ENCODE measurements at places on chromosomes 4 and X.

DNA sequence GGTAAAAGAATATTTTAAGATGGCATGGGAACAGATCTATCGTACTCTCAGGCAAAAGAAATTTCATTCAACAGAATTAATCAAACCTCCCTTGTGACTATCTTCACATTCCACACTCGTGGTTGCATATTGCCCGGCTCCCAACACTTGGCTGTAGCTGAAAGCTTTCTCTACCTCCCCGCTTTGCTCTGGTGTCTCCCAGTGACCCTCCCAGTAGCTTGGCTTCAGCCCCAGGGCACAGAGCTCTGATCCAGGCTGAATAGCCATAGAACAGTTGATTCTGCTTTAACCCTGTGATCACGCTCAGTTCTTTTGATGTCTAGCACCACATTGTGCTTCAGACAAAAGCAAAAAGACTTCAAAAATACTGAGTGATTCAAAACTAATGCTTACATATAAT lies 24.6 kb downstream of the SLC7A11 start:
- no peak for DNase-seq

DNA sequence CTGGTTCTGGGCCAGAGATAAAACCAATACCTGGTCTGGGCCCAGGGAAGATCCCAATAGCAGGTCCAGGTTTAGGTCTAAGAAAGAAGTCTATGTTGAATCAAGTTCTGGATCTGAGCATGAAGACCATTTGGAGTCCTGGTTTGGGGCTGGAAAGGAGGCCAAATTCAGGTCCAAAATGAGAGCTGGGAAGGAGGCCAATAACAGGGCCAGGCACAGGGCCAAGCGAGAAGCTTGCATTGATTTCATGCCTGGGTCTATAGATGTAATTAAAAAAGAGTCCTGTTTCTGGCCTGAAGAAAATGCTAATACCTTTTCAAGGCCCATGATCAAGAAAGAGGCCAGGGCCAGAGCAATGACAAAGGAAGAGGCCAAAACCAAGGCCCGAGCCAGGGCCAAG lies 3.4 kb downstream of the GPRASP1 start:
- DNase-seq, result no peak

DNA sequence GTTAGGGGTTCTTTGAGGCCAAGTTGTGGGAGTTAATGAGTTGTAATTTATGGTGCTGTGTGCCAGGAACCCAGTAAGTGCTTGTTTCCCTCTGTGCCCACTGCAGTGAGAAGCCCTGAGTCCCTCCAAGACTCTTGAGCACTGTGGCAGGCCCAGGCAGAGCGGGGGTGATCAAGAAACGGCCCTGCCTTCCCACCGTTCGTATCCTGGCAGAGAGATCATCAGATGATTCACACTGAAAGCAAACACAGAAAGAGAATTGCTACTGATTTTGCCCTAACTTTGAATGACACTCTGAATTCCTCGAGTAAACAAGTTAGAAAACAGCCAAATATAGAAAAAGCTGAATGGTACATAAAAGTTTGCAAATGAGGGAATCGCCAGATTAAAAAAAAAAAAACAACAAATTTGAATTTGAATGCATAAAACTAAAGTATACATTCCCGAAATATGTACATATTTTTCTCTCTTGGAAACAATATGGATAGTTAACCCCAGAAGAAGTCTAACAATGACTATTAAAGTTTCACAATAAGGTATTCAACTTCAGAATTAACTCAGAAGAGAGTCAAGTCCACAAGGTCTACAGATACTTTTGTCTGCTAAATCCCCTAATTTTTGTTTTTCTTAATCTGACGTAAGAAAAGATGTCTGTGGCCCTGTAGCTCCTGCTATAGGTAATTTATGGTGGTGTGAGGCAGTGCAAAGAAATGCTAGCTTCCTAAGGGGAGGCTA lies 71.8 kb downstream of the AFAP1 start:
- no peak for DNase-seq

GRCh38 chr4:132333724-132334047 lies 815.4 kb upstream of the PCDH10 start:
- DNase-seq, result no peak

DNA sequence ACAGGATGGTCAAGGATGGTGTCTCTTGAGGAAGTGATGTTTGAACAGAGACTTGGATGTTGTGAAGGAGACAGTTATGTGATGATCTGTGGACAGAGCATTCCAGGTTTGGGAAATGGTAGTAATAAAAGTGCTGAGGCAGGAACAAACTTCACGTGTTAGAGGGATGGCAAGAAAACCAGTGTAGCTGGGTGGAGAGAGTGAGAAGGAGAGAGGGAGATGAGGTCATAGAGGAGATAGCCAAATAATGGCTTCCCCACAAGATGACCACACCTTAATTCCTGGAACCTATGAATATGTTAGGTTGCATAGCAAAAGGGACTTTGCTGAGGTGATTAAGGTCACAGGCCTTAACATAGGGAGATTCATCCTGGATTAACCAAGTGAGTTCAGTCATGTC lies 75.6 kb upstream of the GPR50 start:
- DNase-seq, result no peak

DNA sequence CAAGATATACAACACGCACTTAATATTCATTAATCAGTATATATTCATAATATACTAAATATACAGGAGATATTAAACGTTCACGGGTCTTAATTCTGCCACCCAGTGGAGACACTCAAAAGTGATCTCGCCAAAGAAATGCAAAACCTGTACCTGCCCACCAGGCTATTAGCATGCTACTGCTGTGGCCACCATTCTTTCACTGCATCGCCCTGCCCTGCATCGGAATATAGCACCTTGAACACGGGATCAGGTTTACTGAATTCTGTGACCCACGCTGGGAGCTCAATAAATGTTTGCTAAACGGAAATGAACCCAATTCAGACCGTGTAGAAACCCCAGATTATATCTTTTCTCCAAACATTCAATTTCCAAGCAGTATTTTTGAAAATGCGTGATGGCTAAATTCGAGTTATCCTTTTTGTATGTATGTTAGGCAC lies 840 bp upstream of the CLCN3 start:
- no peak for DNase-seq

DNA sequence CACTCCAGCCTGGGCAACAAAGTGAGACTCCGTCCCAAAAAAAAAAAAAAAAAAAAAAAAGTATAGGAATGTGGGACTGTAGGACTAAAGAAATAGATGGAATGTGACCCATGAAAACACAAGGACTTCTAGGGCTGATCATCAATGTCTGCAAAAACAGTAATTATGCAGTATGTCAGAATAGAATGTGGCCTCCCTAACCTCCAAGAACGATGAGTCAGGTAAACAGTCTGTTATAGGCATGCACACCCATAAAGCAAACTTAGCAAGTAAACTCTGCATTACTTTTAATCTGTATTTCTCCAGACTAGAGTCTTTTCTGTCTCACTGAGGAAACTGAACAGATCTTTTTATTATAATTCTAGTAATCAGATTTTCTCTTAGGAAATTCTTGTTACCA lies 233.4 kb downstream of the HNRNPD start:
- DNase-seq, result no peak

- DNase-seq, result no peak
These were observed 37.2 kb upstream of the CPEB2 start for GRCh38 chr4:14965071-14965470.

GRCh38 chr4:3201718-3202702 lies 46.9 kb upstream of the MSANTD1 start:
- no peak for DNase-seq

DNA sequence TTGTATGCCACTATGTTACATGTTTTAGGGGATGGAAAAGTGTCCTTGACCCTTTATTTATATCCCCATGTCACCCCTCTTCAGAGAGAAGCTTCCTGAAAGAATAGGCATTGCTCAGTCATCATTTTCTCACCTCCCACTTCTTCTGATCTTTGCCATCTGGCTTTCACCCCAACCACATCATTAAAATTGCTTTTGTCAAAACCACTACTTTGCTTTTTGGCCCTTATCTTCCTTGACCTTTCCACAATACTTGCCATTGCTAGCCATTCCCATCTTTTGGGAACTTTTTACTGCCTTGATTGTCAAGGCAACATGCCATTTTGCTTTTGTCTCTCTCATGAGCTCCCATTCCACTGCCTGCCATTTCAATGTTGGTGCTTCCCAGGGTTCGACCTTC lies 14.9 kb upstream of the FAM9B start:
- no peak for DNase-seq

GRCh38 chr4:7192252-7193029 lies at the start of gene SORCS2:
TSS of gene SORCS2 (plus strand) at chr4:7192538.
- no peak for DNase-seq

- no peak for DNase-seq
These were observed 34.7 kb upstream of the LGI2 start for GRCh38 chr4:25065431-25065858.

GRCh38 chr4:67556436-67556835 lies 2.1 kb upstream of the STAP1 start:
- no peak for DNase-seq

DNA sequence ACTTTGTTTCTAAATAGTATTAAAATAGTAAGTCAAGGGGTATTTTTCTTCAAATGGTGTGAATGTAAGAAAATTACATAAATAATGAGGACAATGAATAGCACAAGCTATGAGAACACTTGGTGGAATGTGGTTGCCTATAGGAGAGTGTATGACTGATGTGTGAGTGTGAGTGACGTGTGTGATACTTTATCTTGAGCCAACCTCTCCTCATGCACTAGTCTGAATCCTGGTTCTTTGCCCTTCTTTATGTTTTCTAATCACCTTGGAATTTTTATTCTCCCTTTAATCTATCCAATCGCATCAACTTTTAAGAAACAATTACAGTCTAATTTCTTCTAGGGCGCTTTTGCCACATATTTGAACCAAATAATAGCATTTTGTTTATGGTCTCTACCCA lies 98.2 kb downstream of the YIPF7 start:
- DNase-seq, result no peak

DNA sequence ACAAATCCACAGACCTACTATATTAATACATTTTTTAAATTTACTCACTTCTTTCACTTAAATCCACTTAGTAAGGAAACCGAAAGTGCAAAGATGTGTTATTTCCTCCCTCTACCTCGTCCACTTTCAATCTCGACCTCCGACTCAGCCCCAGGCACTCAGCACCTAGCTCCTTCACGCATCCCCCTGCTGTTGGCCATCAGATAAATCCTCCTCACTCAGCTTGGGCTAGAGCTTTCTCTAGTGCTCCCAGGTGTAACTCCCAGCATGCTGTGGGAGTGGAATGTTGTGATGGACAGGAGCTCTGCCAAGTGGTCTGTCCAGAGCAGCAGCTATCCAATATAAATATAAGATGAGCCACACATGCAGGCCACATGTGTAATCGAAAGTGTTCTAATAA lies 26.7 kb upstream of the TEC start:
- DNase-seq, result no peak

GRCh38 chrX:140132937-140133336 lies 167.6 kb upstream of the CXorf66 start:
- DNase-seq, result no peak

DNA sequence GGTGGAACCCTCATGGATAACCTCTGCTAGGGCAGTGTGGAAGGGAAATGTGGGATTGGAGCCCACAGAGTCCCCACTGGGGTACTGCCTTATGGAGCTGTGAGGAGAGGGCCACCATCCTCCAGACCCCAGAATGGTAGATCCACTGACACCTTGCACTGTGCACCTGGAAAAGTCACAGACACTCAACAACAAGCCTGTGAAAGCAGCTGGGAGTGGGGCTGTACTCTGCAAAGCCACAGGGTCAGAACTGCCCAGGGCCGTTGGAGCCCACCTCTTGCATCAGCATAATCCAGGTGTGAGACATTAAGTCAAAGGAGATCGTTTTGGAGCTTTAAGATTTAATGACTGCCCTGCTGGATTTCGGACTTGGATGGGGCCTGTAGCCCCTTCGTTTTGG lies 11.6 kb downstream of the ARMCX5 start:
- no peak for DNase-seq

DNA sequence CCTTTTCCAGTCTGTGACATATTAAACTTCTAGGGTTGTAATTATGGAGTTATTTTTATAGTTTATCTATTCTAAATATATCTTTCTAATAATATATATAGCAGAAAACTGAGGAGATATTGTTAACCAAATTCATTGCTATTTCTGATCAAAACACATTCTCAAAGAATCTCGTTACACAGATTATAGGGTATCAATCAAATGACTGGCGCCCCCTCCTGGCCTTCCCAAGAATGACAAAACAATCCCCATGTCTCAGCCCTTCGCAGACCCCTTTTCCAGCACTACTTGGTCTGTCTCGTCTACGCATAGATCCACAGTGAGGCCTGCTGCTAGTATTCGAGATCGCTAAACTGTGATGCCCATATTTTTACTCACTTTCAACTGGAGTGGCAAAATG lies 209.3 kb downstream of the GPC3 start:
- no peak for DNase-seq

DNA sequence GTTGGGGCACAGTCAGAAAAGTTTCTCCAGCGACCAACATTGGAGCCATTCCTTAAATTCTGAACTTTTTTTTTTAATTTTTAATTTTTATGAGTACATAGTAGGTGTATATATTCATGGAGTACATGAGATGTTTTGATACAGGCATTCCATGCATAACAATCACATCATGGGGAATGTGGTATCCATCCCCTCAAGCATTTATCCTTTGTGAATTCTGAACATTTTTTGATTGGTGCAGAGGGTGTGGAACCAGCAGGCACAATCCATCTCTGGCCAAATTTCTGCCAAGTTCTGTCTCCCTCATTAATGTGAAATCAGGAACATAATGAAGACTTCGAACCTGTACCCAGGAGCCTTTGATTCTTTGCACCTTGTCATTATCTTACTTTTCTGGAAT lies 267.0 kb downstream of the FRMPD4 start:
- no peak for DNase-seq

DNA sequence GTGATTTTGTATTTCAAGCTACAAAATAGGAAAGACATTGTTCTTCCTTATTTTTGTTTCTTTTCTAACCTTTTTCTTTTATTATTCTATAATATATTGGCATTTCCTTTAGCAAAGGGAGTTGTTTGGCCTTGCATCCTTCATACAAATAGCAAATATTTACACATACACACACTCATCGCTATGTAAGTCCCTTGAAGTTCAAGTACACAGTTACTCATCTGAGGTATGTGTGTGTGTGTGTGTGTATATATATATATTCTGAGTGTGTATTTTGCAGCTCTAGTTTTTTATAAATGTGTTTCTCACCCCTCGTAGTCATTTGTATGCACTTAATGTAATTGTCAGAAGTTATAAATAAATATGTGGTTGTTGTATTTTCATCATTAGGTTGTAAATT lies 724.8 kb upstream of the MAGEB2 start:
- DNase-seq, result no peak

DNA sequence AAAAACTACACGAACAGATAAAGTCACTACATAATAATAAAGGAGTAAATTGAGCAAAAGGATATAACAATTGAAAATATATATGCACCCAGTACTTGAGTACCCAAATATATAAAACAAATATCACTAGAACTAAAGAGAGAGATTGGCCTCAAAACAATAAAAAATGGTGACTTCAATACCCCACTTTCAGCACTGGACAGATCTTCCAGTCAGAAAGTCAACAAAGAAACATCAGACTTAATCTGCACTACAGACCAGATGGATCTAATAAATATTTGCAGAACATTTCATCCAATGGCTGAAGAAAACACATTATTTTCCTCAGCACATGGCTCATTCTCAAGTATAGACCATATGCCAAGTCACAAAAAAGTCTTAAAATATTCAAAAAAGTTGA lies 503.6 kb downstream of the NAP1L3 start:
- no peak for DNase-seq

- DNase-seq, result no peak
These were observed 351.9 kb upstream of the FAT1 start for GRCh38 chr4:187075514-187075913.
